ELF-1 (cell line): ENCODE measurements at places on chromosomes 1 and 21.

- peak; percentile 94 for DNase-seq
These were observed 1.1 kb upstream of the UBE2Q1 start for GRCh38 chr1:154559466-154560044.

- no peak for DNase-seq
These were observed 58.9 kb downstream of the POFUT2 start for GRCh38 chr21:45228656-45229240.

DNA sequence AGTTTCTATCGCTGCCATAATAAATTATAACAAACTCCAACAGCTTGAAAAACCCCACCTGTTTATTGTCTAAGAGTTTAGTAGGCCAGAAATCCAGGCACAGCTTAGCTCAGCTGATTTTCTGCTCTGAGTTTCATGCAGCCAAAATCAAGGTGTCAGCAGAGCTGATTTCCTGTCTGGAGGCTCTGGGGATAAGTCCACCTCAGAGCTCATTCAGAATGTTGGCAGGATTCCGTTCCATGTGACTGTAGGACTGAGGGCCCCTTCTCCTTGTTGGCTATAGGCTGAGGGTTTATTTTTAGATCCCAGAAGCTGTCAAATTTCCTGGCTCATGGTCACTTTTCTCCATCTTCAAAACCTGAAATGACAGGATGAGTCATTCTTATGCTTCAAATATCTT lies 91.6 kb upstream of the CHODL start:
- no peak for DNase-seq

GRCh38 chr1:221206076-221206475 lies 326.8 kb downstream of the HLX start:
- DNase-seq: no peak

- DNase-seq: no peak
These were observed 497 bp upstream of the IFNAR2 start for GRCh38 chr21:33229099-33229783.

- no peak for DNase-seq
These were observed 151.7 kb downstream of the PLA2G4A start for GRCh38 chr1:186980400-186980799.

- no peak for DNase-seq
These were observed 4.9 kb downstream of the TGFB2 start for GRCh38 chr1:218350035-218350525.

GRCh38 chr1:118698911-118699310 lies 289.2 kb downstream of the TBX15 start:
- no peak for DNase-seq

DNA sequence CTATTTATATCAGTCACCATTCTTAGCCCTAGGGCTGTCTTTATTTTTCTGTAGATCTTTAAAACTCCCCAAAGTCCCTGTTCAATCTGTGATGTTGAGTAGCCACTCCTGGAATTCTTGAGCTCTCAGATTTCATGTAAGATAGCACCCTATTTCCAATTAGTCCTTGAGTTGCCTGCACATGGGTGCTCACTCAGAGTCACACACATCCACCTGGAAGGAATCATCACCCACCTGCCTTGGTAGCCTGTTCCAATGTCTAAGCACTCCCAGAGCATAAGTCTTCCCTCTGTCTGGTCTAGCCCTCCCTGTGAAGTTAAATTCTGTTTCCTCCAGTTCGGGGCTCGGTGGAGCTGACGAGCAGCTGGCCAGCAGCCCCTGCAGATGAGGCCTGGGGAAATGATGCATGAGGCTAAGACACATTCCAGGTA lies 14.7 kb upstream of the ATF3 start:
- DNase-seq: no peak

- DNase-seq: no peak
These were observed 76.7 kb upstream of the SCCPDH start for GRCh38 chr1:246647513-246647912.

DNA sequence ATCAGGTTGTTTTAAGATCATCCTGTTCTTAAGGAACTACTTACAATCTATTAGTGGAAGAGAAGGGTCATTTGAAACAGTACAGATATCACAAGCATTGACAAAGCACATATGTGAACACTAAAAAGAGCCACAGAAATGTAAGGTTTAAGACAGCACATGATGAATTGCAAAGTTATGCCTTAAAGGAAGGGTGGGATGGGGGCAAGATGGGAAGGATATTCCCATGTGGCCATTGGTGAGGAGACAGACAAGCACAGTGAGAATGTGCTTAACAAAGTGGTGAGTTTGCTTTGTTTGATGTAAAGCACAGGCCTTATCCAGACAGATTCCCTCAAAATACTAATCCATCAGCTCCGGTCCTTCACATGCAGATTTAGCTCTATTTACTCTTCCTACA lies 151.6 kb upstream of the IVNS1ABP start:
- no peak for DNase-seq

GRCh38 chr1:159122005-159122621 lies 45.5 kb upstream of the AIM2 start:
- no peak for DNase-seq

GRCh38 chr1:56925193-56925592 lies 40.6 kb downstream of the C8B start:
- no peak for DNase-seq

DNA sequence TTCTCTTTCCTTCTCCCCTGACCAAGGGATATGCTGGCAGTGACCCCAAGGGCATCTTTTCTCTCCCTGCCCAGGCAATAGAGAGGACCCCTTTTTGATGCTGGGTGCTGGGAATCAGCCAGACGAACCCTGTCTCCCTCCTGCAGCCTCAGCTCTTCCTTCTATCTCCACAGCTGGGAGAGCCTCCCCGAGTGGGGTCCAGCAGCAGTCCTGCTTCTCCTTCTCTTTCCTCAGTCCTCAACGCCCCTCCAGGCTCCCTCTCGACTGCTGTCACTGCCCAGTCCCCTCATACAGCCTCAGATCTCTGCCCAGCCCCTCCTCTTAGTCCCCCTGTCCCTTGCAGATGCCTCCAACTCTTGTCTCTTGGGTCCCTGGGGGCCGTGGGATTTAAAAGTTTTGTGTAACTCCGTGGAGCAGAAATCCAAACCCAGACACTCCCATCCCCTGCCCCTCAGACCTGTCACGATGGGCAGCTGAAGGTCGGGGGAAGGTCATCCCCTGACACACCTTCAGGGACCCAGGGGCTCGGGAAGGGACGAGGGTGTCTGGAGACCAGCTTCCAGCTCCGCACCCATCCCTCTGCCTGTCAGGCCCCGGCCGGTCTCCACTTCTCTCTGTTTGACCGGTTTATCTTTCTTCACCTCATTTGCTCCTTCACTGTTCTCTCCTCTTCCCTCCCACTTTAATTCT lies 5.8 kb upstream of the ETV3L start:
- no peak for DNase-seq
